ENCODE measurements at places on chromosomes 11 and 22.

GRCh38 chr11:26575946-26576345 is 3.9 kb upstream of the MUC15 start:
- no peak for DNase-seq

DNA sequence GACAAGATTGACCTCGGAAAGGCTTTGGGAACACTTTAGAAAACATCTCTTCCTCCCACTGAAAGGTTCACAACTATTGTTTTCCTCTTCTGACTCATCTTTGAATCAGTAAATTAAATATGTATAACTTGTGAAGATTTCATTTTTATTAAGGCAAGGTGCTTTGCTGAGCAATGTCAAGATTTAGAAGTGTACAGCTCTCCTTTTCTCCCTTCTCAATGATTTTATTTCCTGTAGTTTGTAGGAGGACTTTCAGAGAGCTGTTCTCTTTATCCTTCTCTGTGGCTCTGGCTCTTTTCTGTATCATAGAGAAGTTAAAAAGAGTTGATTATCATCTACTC is 594.2 kb downstream of the METTL15 start:
- no peak for DNase-seq

DNA sequence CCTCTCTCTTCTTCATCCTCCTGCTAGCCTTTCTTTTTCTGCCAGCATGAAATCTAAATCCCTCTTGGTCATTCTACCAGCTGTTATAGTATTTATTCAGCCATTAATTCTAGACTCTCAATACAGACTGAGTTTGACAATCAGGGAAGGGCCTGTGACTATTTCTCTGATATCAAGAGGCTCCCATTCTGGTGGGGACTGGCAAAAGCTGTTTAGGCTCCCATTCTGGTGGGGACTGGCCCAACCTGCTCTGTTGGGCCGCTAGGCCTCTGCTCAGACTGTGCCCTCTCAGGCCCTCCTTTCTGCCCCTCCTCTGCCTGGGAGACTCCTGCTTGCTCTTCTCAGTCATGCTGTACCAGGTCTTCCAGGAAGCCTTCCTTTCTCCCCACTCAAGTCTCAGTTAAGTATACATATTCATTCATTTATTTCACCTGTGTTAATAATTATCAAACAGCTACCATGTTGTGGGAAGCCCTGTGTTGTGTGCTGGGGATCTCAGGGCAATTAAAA is 323.7 kb upstream of the NARS2 start:
- DNase-seq = no peak

DNA sequence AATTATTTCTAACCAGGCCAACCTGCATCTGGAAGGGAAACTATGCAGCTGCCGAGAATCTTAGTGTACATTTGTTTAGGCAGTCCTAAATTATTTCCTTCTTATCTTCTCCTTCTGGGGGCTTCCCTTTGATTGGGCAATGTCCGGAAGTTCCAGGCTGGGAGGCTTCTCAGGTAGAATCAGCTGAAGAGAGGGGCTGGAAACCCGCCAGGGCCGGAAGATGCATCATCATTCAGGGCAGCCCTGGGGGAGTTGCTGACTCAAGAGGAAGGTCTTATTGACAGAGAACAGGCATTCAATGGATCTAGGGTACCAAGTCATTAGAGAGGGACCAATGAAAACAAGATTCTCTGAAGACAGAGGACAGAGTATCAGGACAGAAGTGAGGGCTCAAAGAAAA is 150.7 kb downstream of the BLID start:
- DNase-seq = no peak

DNA sequence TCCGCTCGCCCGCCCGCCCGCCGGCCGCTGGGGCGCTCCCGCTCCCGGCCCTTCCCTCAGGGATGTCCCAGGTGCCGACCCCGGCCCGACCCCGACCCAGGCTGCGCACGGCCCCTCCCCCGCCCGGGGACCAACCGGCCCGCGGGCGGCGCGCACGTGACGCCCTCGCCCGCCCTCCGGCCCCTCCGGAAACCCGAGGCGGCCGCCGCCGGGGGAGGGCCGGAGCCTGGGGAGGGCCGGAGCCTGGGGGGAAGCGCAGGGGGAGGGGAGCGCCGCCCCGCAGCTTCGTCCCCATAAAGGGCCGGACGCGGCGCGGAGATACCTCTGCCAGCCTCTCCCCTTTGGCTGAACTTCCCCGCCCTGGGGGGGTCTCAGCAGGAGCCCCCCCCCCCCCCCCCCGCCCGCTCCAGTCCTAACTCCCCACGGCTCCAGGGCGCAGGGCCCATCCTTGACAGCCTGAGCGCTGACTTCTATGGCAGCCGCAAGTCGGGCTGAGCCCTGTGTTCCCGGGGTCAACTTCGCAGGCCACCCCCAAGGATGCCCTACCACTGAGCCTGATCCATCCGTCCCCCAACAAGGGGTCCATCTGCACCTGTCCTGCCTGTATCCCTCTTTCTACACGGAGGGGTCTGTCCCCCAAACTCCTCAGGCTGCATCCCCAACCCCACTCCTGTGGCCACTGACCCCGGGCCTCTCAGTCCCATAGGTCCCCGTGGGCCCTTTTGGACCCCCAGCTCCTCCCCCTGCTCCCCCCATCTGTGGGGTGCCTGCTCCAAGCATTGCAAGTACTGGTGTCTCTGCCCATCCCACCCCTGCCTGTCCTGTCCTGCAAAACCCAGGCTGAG is at the start of gene MAPK12:
MAPK12 (minus strand) TSS at position 69 of the 845 bp plus-strand sequence. CDS start 174 bp downstream, outside the sequence.
- no peak for DNase-seq

DNA sequence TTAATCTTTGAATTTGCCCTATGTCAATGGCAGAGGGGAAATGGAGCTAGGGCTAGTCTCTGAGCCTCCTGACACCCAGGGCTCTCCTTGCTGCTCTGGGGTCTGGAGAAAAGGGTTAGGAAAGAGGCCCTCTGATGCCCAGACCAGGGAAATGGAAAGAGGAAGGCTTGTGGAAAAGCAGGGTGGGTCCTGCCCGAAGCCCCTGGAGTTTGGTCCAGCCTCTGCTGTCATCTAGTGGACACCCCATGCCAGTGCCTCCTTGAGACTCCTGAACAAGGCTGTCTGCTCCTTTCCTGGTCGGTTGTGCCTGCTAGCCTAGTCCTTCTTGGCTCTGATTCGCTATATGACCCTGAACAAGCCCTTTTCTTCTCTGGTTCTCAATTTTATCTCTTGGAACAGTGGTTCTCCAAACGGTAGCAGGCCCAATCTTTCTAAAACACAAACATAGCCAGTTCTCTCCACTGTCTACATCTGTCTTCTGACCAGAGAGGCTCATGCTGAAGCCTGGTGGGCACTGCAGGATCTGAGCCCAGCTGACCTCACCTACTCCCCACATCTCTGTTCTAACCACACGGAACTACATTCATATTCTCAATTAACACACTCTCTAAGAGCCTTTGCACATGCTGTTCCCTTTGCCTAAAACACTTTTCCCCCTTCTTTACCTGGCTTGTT is 8.8 kb upstream of the PLA2G3 start:
- DNase-seq = no peak

DNA sequence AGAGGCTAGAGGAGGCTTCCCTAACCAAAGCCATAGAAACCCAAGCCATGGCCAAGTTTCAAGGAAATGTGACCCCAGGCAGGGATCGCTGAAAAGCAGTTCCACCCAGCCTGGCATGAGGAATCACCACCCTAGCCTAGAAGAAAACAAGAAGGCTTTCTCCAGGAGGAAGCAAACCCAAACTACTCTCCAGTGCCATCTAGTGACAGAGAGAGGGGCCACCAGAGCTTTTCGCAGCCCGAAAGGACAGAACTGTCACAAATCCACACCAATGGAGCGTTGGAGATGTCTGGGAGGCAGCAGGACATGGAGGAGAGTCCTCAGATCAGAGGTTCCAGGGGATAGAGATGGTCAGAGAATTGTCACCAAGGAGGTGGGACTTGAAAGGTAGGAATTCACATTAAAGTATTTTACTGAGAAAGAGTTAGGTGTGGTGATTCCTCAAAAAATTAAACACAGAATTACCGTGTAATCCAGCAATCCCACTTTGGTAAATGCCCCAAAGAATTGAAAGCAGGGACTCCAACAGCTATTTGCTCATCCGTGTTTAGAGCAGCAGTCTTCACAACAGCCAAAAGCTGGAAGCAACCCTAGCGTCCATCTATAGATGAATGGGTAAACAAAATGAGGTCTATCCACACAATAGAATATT is 67.3 kb upstream of the NUP50 start:
- no peak for DNase-seq

GRCh38 chr11:67506426-67507051 is 1.4 kb upstream of the PITPNM1 start:
- no peak for DNase-seq

DNA sequence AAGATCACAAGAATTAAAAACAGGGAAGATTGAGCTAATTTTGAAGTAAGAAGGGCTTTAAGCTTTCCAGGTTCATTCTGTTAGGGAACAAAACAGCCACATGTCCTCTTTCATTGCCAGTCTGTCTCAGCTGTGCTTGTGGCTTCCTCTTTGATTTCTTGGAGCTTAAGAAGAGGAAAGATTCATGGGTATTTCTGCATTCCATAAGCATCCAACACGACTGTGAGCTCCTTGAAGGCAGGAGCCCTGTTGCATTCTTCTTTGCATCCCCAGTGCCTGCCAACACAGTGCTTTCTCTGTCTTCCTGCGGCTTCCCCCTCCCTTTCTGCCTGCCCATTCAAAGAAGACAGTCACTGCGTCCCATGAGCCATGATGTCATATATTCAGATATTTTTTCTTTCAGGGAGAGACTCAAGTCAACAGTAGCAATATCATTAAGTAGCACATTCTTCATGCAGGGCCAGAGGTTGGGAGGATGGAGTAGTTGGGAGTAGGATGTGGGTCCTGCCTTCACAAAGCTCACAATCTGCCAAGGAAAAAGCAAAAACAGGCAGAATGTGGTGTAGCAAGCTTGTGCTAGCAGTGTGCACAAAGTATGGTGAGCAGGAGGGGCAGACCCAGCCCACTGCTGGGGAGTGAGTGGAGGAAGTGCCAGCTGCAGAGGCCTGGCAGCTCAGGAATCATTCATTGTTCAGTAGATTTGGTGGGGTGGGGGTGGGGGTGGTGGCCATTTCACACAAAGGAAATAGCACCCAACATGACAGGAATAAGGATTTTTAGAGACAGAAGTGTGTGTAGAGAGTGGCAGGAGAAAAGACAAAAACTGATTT is 162.1 kb upstream of the RASSF10 start:
- DNase-seq = no peak

GRCh38 chr22:23697031-23697970 is 6.5 kb downstream of the RGL4 start:
- no peak for DNase-seq

DNA sequence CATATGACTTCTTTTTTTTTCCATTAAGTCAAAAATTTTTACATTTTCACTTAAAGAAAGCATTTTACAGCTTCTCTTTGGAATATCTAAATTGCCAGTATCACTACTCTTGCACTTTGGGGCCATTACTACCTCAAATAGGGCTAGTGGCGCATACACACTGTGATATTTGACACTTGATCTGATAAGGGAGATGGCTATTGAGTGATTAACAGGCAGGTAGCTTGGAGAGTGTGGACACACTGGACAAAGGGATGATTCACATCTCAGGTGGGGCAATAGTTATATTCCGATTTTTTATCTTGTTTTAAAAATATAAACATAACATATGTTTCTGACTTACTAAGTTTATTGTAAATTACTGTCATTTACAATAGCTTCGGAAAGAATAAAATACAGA is 2219.9 kb downstream of the LRRC4C start:
- DNase-seq = no peak

GRCh38 chr11:70842701-70843100 is 409.7 kb downstream of the SHANK2 start:
- no peak for DNase-seq

- DNase-seq = no peak
Measured at GRCh38 chr11:9711454-9712307, 47.8 kb downstream of the SWAP70 start.

- peak; percentile 62 for DNase-seq
Measured at GRCh38 chr11:116791002-116791812, 472 bp downstream of the APOA5 start.

GRCh38 chr11:66317723-66318599 is 1.1 kb upstream of the CD248 start:
- peak; percentile 58 for DNase-seq

- no peak for DNase-seq
Measured at GRCh38 chr11:73538381-73538872, 59.5 kb downstream of the FAM168A start.

DNA sequence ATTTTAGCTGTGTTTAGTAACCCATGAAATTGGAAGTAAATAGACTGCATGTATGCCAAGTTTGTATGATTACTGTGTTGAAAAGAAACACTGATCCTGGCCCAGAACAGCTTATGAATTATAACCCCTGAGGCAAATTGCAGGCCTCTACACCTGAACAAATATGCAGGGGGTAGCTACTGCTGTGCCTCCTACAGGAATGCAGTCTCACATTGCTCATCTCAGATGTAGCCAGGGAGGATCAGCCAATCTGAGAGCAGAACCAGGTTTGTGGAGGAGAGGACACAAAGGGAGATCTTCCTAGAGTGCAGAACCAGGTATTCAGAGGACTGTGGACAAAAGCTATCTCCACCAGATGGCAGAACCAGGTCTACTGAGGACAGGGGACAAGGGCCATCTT is 442.2 kb upstream of the DDI1 start:
- no peak for DNase-seq

DNA sequence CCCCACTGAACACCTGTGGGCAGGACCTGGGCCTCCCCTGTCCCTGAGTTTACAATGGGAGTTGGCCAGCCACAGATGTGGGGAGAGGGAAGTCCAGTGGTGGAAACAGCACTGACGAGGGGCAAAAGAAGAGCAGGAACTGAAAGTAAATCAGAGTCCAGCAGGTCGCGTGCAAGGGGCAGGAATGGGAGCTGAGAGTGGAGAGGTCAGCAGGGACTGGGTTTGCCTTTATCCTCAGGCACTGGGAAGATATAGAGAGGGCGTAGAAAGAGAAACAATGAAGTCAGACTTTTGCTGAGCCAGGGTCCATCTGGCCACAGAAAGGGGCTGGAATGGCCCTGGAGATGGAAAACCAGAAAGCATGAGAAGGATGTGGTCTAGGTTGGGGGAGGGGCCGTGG is 8.5 kb downstream of the P2RY6 start:
- no peak for DNase-seq

DNA sequence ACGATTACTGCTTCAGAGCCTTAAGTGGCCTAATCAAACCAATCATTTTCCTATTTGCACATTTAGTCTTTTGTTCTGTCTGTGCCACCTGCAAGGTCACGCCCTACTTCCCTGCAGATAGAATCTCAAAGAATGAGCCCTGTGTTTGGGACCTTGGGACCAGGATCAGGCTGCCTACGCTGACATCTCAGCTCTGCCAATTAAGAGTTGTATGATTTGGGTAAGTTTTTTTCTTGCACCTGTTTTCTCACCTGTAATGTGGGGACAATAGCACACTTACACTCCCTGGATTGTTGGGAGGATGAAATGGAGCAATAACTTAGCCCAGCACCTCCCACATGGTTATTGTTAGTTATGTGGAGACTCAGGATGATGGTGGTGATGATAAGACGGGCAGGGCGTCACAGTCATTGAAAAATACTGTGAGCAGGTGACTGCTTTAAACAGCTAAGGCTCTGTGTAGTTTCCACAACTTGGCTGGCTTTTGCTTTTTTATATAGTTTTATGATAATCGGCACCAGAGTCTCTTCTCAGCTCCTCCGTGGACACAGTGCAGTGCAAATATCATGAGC is 155.0 kb downstream of the ADAMTS15 start:
- no peak for DNase-seq
